Right lobe of liver (tissue), 6 donors: ENCODE measurements at places on chromosomes 13 and 19. TPM values are rescaled to one million over a fixed set of nuclear protein-coding genes. Genes with fewer than 3 reads are reported as not detected.

- H3K4me3 ChIP-seq: no peak overlapping the region
- H3K36me3 ChIP-seq: no peaks in the 10 kb centered on the region
Observed at GRCh38 chr19:33954686-33955085, 158.0 kb downstream of the KCTD15 start.

DNA sequence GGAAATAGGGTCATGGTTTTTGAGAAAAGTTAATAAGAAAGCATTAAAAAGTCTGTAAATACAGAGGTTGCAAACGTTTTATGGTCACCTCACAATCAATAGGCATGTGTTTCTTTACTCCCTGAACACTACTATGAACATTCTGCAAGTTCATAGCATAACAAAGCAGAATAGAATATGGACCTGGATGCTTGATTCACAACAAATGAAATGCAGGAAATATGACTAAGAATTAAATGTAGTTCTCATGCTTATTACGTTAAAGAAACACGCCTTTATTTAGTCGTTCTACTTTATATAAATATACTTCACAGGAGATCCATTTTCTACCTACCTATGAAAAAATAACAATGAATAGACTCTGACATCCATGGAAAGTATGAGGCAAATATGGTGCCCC, 344.0 kb downstream of the KCTD12 start:
- no peaks in the 10 kb centered on the region for H3K27me3 ChIP-seq
- DNase-seq: no peak
- H3K4me1 ChIP-seq: no peaks in the 10 kb centered on the region

NR1H2 gene
- 57.9 TPM for total RNA-seq

- H3K4me3 ChIP-seq: no peak overlapping the region
- no peaks in the 10 kb centered on the region for H3K36me3 ChIP-seq
- H3K27ac ChIP-seq: no peak overlapping the region
- peaks cover 16% of the 10 kb centered on the region for H3K4me1 ChIP-seq
- no peak for DNase-seq
- no peaks in the 10 kb centered on the region for H3K27me3 ChIP-seq
Observed at GRCh38 chr19:45578861-45579260, 5.7 kb downstream of the OPA3 start.

GRCh38 chr19:51108805-51109146, 567 bp upstream of the CTU1 start:
- DNase-seq: no peak
- H3K27ac ChIP-seq: no peak overlapping the region
- peaks cover 12% of the 10 kb centered on the region for H3K4me1 ChIP-seq

- no peak overlapping the region for H3K27ac ChIP-seq
- H3K27me3 ChIP-seq: no peaks in the 10 kb centered on the region
- H3K36me3 ChIP-seq: no peaks in the 10 kb centered on the region
- DNase-seq: no peak
- H3K4me1 ChIP-seq: no peaks in the 10 kb centered on the region
Observed at GRCh38 chr19:46947866-46948265, 71.8 kb upstream of the NPAS1 start.

GRCh38 chr19:573519-573825, 1.1 kb downstream of the BSG start:
- H3K4me1 ChIP-seq: peaks cover 24% of the 10 kb centered on the region
- H3K27me3 ChIP-seq: no peaks in the 10 kb centered on the region
- H3K36me3 ChIP-seq: no peaks in the 10 kb centered on the region
- H3K27ac ChIP-seq: peak overlapping the region; percentile 76
- peak overlapping the region; percentile 95 for H3K4me3 ChIP-seq

UBE2L5 gene
- total RNA-seq: not detected

DNA sequence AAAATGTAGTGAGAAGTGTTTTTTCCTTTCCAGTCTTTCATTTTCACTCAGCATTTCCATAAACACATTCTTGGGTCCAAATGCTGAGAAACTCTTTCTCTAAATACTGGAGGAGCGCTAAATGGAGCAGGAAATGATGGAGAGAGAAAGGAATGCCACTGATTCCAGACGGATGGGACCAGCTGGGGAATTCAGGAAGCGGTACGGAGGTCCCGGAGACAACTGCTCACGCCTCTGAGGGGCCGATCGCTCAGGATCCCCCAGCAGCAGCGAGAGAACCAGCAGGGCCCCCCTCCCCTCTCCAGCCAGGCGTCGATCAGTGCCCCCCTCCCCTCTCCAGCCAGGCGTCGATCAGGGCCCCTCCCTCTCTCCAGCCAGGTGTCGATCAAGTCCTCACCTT, 13.2 kb downstream of the RASA3 start:
- peak overlapping the region; percentile 58 for H3K27ac ChIP-seq
- no peaks in the 10 kb centered on the region for H3K27me3 ChIP-seq
- no peak for DNase-seq
- peaks cover 14% of the 10 kb centered on the region for H3K4me1 ChIP-seq
- no peaks in the 10 kb centered on the region for H3K36me3 ChIP-seq

DNA sequence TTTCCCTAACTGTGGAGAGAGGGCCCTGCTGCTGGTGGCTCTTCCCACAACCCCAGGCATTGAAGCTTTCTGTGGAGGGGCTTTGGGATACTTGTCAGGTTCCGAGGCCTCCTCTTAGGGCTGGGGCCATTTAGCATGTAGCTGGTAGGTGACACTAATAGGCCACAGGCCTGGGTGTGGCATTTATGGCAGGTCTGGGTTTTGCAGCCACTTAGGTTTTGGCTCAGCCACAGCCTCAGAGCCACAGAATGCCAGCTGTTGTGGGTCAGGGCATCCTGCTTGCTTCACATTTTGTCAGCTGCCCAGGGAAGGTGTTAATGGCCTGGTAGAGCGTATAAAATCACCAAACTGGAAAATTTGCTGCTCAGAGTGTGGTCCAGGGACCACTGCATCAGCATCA, 15.7 kb downstream of the FAM124A start:
- H3K4me1 ChIP-seq: no peaks in the 10 kb centered on the region
- no peaks in the 10 kb centered on the region for H3K36me3 ChIP-seq
- H3K27ac ChIP-seq: no peak overlapping the region
- H3K4me3 ChIP-seq: no peak overlapping the region
- no peak for DNase-seq

GRCh38 chr19:19460761-19461265, 54.5 kb downstream of the TSSK6 start:
- peaks cover 7% of the 10 kb centered on the region for H3K36me3 ChIP-seq
- H3K27ac ChIP-seq: peak overlapping the region; percentile 63
- peaks cover 26% of the 10 kb centered on the region for H3K4me1 ChIP-seq
- DNase-seq: no peak
- H3K4me3 ChIP-seq: no peak overlapping the region

DNA sequence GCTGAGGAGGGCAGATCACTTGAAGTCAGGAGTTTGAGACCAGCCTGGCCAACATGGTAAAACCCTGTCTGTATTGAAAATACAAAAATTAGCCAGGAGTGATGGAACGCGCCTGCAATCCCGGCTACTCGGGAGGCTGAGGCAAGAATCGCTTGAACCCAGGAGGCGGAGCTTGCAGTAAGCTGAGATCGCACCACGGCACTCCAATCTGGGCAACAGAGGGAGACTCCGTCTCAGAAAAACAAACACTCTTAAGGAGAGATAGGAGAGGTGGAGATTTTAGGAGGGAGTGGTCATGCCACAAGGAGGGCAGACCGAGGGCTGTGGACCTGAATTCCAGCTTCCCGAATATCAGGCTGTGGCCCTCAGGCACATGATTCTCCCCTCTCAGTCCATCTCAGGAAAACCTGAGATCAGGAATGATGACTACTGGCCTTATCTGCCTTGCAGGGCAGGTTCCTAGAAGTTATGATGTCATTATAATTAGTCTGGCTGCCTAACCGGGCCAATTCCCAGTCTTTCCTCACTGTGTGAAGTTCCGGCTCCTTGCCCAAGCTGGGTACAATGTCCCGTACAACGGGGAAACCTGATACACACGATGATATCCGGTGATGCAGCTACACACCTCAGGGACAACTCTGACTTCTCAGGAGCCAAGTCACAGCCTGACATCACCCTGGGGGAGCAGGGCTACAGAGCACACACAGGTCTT, 2.5 kb downstream of the SLC35E1 start:
- H3K27me3 ChIP-seq: no peaks in the 10 kb centered on the region
- no peak overlapping the region for H3K27ac ChIP-seq
- H3K4me1 ChIP-seq: peaks cover 19% of the 10 kb centered on the region
- H3K36me3 ChIP-seq: peaks cover 27% of the 10 kb centered on the region
